ENCODE measurements at places on chromosomes 4 and X. TPM values are rescaled to one million over a fixed set of nuclear protein-coding genes. Genes with fewer than 3 reads are reported as not detected.

DNA sequence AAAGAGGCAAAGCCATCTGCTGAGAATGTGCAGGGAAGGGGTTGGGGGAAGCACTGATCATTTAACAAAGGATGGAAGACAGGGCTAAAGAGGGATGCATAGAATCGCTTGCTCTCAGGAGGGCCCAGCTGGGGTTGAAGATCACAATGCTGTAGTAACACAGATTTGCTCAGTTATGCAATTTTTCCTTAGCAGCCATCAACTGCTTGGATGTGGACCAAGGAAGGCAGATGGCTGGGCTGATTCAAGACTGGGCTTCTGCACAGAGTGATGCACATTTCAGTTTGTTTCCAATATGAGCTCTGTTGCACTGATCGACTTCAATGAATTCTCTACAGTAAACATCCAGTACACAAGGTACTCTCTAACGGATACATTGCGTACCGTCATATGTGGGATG is 127.8 kb upstream of the TBL1X start:
- peak overlapping the region; percentile 46 for H3K4me3 ChIP-seq
- no peak for DNase-seq

DNA sequence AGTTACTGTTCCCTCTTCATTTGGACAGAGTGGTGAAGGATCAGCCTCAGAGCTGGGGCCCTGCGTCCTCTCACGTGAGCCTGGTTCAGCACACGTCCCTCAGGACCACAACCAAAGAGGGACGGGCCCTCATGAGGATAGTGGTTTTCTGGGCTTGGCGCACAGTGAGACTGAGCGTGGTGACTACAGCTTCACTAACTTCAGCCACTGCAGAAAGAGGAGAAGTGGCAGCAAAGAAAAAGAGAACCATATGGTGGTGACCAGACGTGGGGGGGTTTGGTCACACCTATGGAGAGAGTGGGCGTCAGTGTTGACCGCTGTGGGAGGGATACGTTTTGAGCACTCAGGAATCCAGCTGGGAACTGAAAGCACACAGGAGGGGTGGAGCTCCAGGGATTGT is 21.8 kb upstream of the TNIP3 start:
- H3K27me3 ChIP-seq = no peaks in the 10 kb centered on the region
- DNase-seq = no peak
- peaks cover 45% of the 10 kb centered on the region for H3K4me1 ChIP-seq
- H3K36me3 ChIP-seq = peaks cover 6% of the 10 kb centered on the region
- H3K27ac ChIP-seq = peak overlapping the region; percentile 46
- H3K4me3 ChIP-seq = no peak overlapping the region

GRCh38 chrX:70264784-70265183 is 3.4 kb upstream of the ARR3 start:
- H3K27me3 ChIP-seq = no peaks in the 10 kb centered on the region
- no peaks in the 10 kb centered on the region for H3K4me1 ChIP-seq
- no peak for DNase-seq
- no peak overlapping the region for H3K27ac ChIP-seq

GRCh38 chr4:156892805-156893204 is 78.8 kb downstream of the PDGFC start:
- H3K27me3 ChIP-seq = no peaks in the 10 kb centered on the region
- no peak overlapping the region for H3K4me3 ChIP-seq
- H3K36me3 ChIP-seq = no peaks in the 10 kb centered on the region
- H3K4me1 ChIP-seq = no peaks in the 10 kb centered on the region
- DNase-seq = no peak
- no peak overlapping the region for H3K27ac ChIP-seq

DNA sequence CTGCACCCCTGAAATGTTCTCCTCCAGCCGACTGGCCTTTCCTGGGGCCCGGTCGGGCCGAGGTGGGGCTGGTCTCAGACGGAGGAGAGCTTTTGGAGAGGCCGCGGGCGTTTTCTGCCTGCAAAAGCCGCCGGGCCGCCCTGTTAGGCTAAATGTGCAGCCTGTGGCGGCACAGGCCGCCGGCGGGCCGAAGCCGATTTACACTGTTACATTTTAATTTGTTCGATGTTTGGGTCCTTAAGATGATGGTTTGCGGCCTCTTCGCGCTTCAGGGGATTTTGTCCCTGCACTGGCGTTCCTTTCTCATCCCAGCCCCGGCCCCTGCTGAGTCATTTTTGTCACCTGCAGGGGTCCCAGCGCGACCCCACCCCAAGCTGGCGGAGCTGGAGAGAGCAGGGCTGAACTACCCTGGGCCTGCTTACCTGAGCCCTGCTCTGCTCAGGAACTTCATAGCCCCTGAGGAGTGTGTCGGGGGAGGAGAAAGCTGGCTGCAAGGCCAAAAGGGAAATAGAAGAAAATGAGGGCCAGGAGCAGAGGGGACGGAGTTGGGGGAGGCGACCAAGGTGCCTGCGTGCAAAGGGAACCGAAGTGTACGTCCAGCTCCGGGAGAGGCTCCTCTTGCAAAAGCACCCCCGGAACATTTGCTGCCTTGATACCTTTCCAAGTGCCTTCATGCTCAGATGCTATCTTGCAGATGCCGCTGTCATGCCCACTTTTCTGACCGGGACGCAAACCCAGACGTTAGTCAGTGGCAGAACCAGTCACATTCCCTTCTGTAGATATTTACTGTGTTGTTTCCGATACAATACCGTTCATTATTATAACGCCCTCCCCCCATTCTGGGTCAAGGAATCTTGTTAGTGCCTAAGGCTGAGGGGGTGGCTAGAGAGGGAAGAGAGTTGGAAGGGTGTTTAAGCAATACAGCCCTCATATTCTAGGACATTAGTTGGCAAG is 977 bp upstream of the RBBP7 start:
- peaks cover 3% of the 10 kb centered on the region for H3K36me3 ChIP-seq
- peak overlapping the region; percentile 99 for H3K4me3 ChIP-seq
- H3K27ac ChIP-seq = peak overlapping the region; percentile 95
- H3K4me1 ChIP-seq = peaks cover 13% of the 10 kb centered on the region
- DNase-seq = peak; percentile 13

Gene LUZP4
- not detected for total RNA-seq

Gene MAGEA4
- not detected for total RNA-seq

GRCh38 chrX:1224954-1225353 is 12.5 kb upstream of the CRLF2 start:
- H3K36me3 ChIP-seq = no peaks in the 10 kb centered on the region
- no peak for DNase-seq
- H3K27me3 ChIP-seq = no peaks in the 10 kb centered on the region

GRCh38 chr4:4919927-4920326 is 60.5 kb downstream of the MSX1 start:
- H3K27me3 ChIP-seq = peaks cover 6% of the 10 kb centered on the region
- DNase-seq = no peak
- H3K27ac ChIP-seq = no peak overlapping the region

Gene F11
- not detected for total RNA-seq

Gene MID1
- not detected for total RNA-seq

DNA sequence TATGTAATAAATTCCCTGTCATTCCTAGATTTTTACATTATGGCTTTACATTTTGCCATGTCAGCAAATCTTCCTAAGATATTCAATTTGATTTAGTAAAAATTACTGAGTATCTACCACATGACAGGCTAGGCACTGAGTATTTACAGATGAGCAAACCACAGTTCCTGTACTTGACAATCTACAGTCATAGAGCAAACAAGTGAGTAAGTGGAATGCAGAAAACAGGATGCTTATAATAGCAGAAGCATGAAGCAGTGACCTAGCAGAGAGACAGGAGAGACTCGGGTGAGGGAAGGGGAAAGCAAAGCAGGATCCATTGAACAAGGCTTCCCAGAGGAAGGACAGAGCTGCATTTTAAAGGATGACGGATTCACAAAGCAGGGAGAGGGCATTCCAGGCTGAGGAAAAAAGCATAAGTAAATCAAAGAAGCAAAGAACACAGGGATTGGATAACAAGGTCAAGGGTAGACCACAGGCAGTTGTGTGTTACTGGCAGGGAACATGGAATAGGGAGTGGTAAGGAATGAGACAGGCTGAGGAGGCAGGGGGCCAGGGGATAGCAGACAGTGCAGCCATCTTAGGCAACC is 124.7 kb upstream of the C1QTNF7 start:
- H3K36me3 ChIP-seq = no peaks in the 10 kb centered on the region
- no peak overlapping the region for H3K4me3 ChIP-seq
- DNase-seq = no peak
- H3K27me3 ChIP-seq = peaks cover 6% of the 10 kb centered on the region
- no peak overlapping the region for H3K27ac ChIP-seq

DNA sequence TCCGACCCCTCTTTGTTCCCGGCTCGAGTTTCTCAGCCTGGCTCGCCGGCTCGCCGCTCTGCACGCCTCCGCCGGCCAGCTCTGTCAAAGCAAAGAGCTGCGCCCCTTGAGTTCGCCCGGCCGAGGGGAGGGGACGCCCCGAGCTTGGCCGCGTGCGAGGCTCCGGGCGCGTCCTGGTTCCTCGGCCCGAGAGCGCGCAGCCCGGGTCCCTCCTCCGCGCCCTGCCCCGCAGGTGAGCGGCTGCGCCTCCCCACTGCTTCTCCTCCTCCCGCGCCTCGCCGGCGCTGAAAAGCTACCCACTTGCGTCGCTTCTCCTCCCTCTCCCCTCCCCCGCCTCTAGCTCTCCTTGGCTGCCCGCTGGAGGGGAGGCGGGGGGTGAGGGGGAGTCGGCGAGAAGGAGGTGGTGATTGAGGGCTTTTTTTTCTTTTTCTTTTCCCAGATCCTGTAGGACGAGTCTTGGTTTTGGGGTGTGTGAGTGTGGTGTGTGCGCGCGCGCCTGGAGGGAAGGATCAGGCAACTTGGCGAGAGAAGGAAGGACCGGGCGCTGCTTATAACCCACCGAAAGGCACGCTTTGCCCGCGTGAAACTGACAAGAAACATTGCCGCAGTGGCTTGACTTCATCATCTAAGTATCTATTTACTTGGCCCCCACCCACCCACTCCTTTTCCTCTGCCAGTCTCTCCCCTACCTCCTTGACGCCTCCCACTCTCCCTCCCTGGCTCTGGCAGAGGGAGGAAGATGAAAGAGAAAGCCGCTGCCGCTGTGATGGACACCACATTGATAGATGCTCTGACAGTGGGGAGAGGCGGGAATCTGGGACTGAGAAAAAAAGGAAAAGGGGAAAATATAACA is at the start of gene LEF1:
LEF1 (minus strand) TSS at position 262 of the 853 bp plus-strand sequence. CDS start 1,165 bp downstream, outside the sequence.
- H3K4me3 ChIP-seq = peak within 1 kb of the TSS; percentile 98
- peak within 1 kb of the TSS; percentile 97 for H3K27ac ChIP-seq
- peaks cover 29% of the 10 kb centered on the region for H3K27me3 ChIP-seq
- peak; percentile 47 for DNase-seq

DNA sequence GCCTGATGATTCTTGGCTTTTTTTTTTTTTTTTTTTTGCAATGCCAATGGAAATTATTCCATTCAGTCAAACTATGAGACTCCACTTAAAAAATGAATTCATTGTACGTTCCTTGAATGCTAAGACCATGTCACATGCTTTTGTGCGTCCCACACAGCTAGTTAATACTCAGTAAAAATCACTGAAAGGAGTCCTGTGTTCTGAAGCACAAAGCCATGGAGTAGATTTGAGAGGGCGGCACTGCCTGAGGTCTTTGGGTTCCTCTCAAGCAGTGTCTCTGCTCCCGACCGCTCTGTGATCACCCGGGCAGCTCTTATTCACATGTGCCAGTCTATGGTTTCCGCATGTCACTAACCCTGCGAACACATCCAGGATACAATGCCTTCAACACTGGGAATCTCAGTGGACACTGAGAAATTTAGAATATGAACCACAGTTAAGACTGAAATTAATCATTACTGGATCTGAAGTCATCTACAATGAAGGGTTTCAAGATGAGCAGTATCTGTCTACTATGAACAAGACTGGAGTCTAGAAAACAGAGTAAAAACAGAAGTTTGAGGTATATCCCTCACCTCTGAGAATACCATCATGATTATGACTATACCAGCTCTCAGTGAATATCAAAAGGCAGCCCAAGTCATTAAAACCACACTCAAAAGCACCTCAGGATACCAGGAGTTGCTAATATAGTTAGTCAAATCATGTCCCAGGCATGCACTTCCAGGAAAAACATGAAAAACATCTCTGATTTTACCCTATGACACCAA is 193.0 kb downstream of the MGST2 start:
- H3K4me3 ChIP-seq = no peak overlapping the region
- H3K27ac ChIP-seq = no peak overlapping the region
- no peak for DNase-seq
- H3K27me3 ChIP-seq = peaks cover 21% of the 10 kb centered on the region

DNA sequence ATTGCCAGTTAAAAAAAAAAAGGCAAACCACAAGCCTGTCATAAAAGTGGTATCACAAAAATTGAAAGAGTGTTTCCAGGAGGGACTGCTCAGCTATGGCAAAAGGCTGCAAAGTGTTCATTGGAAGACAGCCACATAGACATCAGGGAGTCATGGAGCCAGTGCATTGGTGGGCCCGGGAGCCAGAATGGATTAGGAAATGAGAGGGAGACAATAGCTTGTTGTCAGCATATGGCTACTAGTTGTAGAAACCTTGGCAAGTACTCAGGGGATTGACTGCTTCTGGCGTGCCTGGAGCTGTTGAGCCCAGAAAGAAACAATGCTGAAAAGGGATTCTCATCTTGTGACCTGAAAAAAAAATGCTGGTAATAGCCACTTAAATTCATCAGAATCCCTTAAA is 5.0 kb downstream of the GAR1 start:
- H3K36me3 ChIP-seq = peaks cover 23% of the 10 kb centered on the region
- H3K27ac ChIP-seq = peak overlapping the region; percentile 82
- DNase-seq = no peak
- no peak overlapping the region for H3K4me3 ChIP-seq

- peak; percentile 52 for DNase-seq
- H3K4me3 ChIP-seq = peak overlapping the region; percentile 12
- peaks cover 2% of the 10 kb centered on the region for H3K36me3 ChIP-seq
- H3K27me3 ChIP-seq = no peaks in the 10 kb centered on the region
- peak overlapping the region; percentile 99 for H3K27ac ChIP-seq
- peaks cover 51% of the 10 kb centered on the region for H3K4me1 ChIP-seq
Observed at GRCh38 chrX:107678957-107679740, 50.8 kb downstream of the PRPS1 start.

Gene NDST3
- total RNA-seq = not detected

Gene OCRL
- total RNA-seq = 2.9 TPM

DNA sequence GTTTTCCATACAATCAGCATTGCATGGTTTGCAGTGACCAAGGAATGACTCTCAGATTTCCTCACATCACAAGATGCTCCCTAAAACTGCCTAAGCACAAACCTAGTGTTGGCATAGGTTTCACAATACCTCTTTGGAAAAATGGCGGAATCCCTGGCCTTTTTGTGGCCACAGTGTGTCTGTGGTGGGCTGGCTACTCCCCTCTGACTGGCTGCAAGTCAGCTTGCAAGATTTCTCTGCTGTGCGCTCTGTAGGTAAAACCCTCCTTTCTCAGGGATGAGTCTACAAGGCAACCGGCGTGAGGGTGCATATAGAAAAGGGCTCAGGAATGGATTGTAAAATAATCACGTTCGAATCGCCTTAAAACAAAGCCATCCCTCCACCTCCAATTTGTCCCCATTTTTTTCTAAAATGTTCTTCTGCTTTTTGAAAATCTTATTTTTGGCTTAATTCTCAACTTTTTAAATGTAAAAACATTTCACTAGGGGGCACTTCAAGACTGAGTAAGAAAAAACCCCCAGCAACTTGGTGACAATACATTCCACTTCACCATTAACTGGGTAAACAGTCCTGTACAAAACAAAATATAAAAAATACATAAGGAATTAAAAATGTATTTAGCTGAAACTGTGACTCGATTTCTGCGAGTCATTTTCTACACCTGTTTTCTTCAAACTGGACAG is 235.6 kb downstream of the STIM2 start:
- no peaks in the 10 kb centered on the region for H3K4me1 ChIP-seq
- H3K27ac ChIP-seq = no peak overlapping the region
- H3K27me3 ChIP-seq = peaks cover 24% of the 10 kb centered on the region
- DNase-seq = no peak

- H3K4me3 ChIP-seq = peak overlapping the region; percentile 80
- peak overlapping the region; percentile 97 for H3K27ac ChIP-seq
- DNase-seq = no peak
- no peaks in the 10 kb centered on the region for H3K27me3 ChIP-seq
- H3K4me1 ChIP-seq = peaks cover 35% of the 10 kb centered on the region
- H3K36me3 ChIP-seq = peaks cover 2% of the 10 kb centered on the region
Observed at GRCh38 chr4:101020956-101021355, 326.4 kb downstream of the PPP3CA start.

Data from T-helper 17 cell (primary cell).